ENCODE measurements at places on chromosomes 2 and 18.
A peak's percentile ranks its signal among the peaks of the same experiment; 100 is the strongest.

DNA sequence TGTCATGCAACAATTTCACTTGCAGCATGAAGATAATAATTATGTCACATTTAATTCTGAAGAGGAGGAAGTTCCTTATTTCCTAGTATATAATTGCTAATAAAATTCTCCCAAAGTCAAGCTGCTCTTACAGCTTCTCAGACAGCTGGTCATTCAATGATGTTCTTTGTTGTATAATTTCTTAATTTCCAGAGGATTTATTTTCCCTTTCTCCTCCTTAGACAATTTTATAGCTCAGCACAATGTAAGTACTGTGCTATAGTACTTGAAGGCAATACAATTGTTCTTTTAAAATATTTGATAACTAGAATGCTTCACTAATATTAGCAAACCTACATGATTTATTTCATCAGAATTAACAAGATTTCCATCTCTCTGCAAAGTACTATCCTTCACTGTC is 73.4 kb downstream of the ROCK1 start:
- DNase-seq, result no peak

GRCh38 chr2:118848381-118849225 is 1.2 kb upstream of the EN1 start:
- DNase-seq, result no peak

DNA sequence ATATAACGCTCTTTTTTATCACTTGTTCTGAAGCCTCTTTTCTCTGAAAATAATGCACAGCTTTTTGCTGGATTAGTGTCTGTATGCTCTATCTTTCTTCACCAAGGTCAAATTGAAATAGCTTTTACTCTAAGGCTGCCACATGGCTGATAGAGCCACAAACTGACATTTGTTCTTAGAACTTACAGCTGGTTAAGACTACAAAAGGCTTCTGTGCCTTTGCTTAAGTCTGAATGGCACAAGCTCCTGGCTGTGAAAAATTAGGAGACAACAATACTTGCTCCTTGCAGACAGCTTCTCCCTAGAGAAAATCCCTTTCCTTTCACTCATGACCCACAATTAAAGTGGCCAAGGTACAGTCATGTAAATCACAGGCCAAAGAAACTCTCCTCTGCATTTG is 515.3 kb downstream of the DSC3 start:
- no peak for DNase-seq

- no peak for DNase-seq
Observed at GRCh38 chr2:237557633-237558015, 8.8 kb upstream of the PRLH start.

DNA sequence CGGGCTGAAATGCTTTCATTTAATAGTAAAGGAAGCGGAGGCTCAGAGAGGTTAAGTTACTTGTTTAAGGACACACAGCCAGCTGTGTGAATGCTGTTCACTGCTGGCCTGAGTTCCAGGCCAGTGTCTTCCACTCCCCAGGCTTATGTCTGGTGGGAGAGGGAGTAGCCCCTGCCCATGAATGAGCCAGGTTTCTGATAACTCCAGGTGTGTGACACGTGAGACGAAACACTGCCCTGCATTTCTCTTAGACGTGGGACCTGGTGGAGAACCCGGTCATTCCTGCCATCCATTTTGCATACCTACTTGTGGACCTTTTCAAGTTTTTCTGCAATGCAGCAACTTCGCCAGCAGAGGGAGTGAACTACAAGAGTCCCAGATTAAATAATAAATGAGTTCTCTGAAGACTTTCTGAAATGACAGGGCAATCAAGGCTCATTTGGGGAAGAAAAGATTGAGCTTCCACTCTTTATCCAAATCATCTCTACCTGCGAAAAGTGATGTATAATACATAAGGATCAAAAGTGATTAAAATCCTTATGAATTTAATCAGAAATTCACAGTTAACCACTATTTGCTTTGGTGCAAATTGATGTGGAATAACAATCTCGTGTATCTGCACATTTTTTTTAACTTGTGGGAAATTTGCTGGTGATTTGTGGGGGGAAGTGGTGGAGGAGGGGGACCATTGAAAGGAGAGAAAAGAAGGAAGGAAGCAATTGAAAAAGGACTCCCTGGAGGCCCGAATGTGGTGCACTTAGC is 79.4 kb upstream of the ASB18 start:
- DNase-seq, result peak; percentile 77

DNA sequence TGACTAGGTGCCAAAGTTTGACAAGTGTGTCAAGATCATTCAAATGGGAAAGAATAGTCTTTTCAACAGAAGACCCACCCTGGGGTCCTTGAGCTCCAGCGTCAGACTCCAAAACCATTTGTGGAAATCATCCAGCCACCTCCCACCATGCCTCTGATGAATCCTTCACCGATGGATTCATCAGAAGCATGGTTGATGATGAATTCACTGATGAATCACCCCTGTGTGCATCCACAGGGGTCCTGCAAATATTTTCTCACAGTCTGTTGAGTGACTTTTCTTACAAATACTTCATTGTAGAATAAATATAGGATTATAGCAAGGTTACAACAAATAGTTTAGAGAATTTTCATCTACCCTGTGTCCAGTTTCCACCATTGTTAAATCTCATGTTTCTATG is 4.3 kb downstream of the UGT1A9 start:
- no peak for DNase-seq

DNA sequence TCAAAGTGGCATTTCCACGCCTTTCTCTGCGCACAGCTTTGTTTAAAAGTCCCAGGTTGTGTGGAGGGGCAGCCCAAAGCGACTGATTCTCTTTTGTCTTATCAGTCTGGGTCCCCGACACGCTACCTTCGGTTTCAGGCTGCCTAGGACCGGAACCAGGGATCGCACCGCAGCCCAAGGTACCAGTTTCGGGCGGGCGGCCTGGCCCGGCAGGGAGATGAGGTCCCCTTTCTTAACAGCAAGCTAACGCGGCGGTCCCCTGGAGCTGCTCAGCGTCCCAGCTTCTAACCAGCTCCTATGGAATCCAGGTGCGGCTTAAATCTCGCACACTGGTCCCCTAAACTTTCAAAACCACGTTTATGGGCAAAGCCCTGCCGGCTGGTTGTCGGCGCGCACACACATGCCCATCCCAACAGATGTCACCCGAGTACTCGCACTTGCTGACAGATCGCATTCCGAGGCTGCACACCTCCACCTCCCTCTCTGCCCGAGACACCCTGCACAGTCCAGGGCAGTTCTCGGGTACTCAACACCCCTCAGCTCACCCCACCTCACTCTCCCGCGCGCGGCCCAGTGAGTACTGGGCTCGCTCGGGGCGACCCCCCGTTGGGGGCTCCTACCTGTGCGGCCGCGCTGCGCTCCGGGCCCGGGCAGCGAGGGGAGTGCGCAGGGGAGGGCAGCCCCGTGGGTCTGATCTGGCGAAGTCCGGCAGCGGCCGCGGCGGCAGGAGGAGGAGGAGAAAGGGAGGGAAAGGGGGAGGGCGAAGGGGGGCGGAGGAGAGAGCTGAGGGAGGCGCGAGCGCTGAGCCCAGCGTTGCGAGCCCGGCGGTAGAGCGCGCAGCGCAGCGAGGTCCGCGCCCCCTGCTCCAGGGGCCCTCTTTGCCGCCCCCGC is at the start of gene EFEMP1:
Gene EFEMP1, minus strand, starts transcription at position 692 of the 891 bp plus-strand sequence. CDS start 1,342 bp downstream, outside the sequence.
- DNase-seq, result no peak
